Activated CD4-positive, alpha-beta T cell treated with anti-CD3 and anti-CD28 coated beads for 36 hours (primary cell): ENCODE measurements at places on chromosomes 11 and 22. TPM values are rescaled to one million over a fixed set of nuclear protein-coding genes. Genes with fewer than 3 reads are reported as not detected.

DNA sequence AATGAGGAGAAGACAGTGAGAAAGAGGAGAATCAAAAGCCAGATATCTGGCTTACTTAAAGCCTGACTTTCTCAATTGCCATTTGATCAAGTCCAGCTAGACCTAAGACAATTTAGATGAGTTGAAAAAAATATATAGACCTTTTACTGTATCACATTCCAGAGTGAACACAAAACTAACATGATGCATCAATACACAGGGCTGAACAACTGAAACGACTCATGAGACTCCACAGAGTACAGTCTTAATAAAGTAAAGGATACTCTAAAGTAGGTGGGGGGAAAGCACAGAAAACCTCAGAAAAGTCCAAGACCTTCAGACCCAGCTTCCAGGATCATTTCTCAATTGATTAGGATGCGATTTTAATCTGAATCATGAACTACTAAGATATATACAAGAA, 95.3 kb upstream of the OR9G4 start:
- DNase-seq = no peak

- DNase-seq = no peak
These were observed 14.0 kb upstream of the ARSA start for GRCh38 chr22:50641696-50642607.

GRCh38 chr22:35882211-35883030, 146.2 kb downstream of the RBFOX2 start:
- DNase-seq = no peak

DNA sequence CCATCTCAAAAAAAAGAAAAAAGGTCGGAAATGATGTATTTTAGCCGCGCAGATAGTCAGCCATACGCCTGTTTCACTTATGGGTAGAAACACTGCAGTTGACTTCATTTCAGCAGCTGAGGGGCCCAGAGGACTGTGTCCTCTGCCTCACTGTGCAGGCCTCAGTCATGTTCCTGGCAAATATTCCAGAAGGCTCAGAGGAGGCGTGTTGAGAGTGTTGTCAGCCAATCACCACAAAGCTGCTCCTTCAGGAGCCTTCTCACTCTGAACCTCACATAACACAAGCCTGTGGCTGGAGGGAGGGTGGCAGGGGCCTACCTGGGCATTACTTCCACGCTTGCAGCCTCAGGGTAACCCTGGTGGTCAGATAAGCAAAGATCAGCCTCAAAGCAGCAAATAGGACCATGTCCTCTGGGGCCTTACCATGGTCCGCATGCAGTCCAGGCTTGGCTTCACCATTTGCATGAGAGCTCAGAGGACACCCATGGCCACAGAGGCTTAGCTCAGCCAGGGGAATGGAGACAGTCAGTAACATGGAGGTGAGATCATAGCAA, 17.3 kb upstream of the TREH start:
- no peak for DNase-seq

DNA sequence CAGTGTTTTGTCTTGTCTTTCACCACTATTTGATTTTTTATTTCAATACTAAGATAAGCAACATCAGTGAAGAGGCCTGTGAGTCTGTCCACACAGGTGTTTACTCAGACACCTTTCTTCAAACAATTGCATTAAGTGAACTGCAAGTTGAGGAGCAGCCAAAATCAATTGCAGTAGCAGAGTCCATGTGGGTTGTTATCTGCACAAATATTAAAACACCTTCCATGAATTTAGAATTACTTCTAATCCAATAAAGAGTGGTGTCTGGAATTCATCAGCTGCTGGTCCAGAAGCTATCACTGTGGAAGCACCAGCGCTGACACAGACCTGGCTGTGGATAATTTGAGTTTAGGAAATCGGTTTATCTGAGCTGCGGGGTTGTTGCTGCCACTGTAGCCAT, 83.5 kb upstream of the FAT3 start:
- DNase-seq = no peak

- DNase-seq = no peak
These were observed 314.8 kb upstream of the CADM1 start for GRCh38 chr11:115819014-115819413.

Gene VWCE
- total RNA-seq = 5.2 TPM

Gene SCUBE1
- not detected for total RNA-seq
